ENCODE measurements at places on chromosomes 6 and 20.

DNA sequence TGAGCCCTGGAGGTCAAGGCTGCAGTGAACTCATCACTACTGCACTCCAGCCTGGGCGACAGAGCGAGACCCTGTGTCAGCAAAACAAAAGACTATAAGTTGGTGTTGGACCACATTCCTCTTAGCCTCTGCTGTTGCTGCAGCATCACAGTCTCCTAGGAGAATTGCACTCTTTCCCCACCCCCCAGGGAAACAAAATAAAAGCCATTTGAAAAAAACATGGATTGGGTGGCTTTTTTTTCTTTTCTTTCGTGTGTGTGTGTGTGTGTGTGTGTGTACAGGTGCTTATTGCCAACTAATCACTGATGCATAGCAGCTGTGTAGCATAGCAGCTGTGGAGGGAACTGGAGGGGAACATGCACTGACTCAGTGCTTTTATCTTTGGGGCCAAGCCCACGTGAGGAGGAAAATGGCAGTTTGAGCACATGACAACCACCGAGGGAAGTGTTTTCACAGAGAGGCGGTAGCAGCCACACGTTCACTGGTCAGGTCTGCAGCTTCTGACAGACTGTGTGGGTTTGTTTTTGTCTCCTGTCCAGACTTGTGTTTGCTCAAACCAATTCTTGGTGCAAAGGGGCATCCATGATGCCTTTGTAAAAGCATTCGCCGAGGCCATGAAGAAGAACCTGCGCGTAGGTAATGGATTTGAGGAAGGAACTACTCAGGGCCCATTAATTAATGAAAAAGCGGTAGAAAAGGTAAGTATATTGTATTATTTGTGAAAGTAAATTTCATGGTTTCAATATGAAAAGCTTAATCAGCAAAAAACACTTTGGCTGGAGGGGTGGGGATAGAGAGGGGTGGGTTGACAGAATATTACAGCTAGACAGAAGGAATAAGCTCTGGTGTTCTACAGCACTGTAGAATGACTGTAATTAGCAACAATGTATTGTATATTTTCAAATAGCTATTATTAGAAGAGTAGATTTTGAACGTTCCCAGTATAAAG is 27.7 kb downstream of the ALDH5A1 start:
- DNase-seq = no peak

DNA sequence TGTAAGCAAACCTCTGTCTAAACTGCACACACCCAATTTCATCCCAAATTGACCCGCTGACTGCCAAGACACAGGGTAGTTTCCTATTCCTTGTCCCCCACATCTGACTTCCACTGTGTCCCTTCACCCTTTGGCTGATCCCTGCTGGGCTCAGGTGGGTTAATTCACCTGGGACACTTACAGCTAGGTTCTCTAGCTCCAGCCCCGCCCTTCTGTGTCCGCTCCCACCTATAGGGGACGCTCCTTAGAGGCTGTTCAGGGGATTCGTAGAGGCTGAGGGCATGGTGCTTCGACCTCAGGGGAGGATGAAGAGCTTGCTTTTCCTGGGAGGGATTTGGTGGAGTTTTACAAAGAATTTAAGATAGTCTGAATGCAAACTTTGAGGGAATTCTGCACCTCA is 4.0 kb upstream of the CD93 start:
- DNase-seq = no peak

DNA sequence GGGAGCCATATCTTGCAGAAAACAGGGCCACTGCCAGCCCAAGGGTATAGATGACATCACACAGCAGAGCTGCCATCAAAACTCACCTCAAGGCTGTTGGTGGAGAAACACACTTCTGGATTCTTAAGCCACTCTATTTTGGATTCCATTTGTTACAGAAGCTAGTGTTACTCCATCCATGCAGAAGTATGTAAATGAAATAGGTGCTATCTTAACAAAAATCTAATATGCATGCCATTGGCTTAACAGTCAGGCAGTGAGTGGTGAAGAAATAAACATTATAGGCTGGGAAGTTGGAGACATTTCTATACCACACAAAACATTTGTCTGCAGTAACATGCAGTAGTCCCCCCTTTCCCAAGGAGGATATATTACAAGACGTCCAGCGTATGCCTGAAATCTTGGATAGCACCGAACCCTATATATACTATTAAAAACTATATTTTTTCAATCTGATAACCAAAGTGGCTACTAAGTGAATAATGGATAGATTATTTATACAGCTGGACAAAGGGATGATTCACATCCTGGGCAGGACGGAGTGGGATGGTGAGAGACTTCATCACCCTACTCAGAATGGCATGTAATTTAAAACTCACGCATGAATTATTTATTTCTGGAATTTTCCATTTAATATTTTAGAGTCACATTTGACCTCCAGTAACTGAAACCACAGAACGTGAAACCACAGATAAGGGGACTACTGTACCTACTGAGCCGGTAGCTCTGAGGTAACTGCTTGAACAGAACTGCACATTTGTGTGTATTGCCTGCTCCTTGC is 160.0 kb upstream of the PLN start:
- DNase-seq = no peak

- no peak for DNase-seq
Measured at GRCh38 chr20:6768228-6769140, 998 bp downstream of the BMP2 start.

DNA sequence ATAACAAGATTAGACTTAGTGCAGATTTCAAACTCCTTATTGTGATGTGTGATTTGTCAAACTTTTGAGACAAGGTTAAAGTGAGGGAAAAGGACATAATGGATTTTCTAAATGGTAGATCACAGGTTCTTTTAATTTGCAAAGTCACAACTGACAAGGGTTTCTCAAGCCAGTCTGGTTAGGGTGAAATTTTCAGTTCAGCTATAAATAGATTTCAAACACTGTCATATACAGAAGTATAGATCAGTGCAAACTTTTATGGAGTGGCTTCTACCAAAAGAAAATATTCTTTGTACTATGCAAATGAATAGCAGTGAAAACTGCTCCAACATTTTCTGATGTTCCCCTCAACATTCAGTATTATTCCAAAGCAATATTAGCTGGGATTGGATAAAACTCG is 337.1 kb upstream of the MAN1A1 start:
- no peak for DNase-seq

GRCh38 chr6:41974281-41974825 is 32.7 kb upstream of the CCND3 start:
- DNase-seq = no peak

DNA sequence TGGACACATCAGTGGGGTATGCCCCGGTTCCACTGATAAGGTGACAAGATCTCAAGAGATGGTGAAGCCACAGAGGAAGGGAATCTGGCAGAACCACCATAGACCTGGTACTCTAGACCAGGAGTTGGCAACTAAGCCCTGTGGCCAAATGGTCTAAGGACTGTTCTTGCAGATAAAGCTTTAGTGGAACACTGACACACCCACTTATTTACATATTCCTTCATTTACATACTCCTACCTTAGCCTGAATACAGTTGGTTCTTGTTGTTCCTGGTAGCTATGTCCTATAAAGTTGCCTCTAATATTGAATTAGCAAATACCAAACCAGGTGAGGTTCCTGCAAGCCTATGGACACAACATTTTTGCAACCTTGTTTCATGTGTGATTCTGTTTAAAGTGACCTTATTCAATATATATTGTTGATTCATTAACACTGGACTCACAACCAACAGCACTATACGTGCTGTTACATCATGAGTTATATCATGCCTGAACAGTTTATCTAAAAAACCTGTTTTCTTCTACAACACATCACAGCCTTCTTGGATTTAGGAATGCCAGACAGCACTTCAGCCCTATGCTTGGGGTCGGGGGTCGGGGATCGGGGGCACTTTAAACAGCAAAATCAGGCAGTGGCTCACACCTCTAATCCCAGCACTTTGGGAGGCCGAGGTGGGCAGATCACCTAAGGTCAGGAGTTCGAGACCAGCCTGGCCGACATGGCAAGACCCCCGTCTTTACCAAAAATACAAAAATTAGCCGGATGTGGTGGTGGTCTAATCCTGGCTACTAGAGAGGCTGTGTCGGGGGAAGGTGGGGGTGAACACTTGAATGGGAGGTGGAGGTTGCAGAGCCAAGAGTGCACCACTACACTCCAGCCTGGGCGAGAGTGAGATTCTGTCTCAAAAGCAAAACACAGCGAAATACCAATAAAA is 2.5 kb downstream of the CCDC167 start:
- no peak for DNase-seq

GRCh38 chr6:68082086-68082485 is 553.0 kb upstream of the ADGRB3 start:
- no peak for DNase-seq

DNA sequence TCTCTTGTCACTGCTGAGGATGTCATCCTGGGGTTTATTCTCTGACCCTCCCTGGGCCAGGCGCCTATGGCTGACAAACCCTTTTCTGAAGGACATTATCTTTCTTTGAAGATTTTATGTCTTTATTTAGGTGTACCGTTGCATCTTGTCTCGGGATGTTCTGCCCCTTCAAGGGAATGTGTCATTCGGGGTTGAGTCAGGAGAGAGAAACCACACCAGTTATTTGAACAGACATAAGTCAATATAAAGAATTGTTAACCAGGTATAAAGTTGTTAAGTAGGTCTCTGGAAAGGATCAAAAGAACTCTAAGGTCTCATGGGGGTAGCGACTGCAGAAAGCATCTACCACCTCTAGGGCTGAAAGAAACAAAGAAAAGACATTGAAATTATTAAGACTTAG is 8.2 kb upstream of the ELMO2 start:
- no peak for DNase-seq

GRCh38 chr20:52779125-52779524 is 193.0 kb upstream of the TSHZ2 start:
- DNase-seq = no peak

DNA sequence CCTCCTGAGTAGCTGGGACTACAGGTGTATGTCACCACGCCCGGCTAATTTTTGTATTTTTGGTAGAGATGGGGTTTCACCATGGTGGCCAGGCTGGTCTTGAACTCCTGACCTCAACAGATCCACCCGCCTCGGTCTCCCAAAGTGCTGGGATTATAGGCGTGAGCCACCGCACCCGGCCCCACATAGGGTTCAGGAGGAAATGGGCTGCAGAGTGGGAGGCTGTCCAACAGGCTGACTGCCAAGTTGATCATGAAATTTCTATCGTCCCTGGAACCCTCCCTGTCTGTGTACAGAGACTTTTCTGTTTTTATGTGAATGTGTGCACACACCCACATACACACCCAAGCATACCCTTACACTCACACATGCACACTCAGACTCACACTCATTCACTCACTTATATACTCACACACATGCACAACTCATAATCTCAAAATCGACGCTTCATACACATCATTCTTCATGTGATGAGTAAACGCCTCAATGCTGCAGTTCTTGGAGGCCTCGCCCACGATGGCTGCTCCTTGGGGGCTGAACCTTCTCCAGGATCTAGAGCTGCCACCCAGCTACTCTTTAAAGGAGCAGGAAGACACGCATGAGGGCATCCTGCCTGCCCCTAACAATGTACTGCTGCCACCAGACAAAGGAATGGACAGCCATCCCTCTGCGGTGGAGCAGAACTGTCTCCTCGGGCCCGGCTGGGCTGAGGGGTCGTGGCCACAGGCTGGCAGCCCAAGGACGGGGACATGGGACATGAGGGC is 35.6 kb downstream of the SUN5 start:
- peak; percentile 73 for DNase-seq

- peak; percentile 86 for DNase-seq
Measured at GRCh38 chr6:26327450-26328264, 37.3 kb upstream of the BTN3A2 start.

DNA sequence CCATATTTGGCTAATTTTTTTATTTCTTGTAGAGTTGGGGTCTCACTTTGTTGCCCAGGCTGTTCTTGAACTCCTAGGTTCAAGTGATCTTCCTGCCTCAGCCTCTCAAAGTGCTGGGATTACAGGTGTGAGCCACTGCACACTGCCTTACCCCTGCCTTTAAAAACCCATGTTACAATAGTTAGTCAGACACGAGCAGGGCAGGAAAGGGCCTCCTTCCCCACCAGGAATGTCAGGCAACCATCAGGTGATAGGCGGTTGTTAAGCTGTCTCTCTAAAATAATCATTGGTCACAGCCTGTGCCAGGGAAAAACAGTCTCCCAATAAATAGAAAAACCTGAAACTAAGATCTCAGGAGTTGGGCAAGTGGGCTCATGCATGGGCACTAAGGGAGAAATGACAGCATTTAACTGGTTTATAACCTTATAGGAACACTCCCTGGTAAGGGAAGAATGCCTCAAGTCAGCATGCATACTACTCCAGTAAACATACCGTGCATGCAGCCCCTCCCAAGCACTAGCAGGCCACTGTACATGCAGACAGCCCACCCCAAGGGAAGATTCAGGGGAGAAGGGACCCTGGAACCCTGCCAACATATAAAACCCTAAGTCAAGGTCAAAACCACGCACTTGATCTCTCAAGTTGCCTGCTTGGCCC is 8.4 kb downstream of the OR2H2 start:
- DNase-seq = no peak

DNA sequence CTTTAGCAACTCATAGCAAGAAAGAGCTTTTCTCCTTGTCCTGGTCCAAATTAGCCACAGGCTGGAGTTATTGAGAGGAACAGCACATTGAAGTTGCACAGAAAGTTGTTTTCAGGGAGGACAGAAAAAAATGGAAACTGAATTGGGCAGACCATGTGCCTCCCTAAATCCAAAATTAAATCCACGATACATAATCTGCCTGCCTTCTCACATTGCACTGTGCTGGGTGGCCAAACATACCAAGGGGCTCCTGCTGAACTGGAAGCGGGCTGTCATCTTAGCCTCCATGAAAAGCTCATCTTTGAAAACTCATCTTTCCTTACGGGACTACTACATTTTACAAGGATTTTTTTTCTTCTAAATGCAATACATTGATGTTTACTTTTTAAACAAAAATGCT is 59.9 kb downstream of the TNFAIP3 start:
- DNase-seq = no peak

GRCh38 chr6:40586369-40587201 is 579 bp downstream of the LRFN2 start:
- peak; percentile 28 for DNase-seq

DNA sequence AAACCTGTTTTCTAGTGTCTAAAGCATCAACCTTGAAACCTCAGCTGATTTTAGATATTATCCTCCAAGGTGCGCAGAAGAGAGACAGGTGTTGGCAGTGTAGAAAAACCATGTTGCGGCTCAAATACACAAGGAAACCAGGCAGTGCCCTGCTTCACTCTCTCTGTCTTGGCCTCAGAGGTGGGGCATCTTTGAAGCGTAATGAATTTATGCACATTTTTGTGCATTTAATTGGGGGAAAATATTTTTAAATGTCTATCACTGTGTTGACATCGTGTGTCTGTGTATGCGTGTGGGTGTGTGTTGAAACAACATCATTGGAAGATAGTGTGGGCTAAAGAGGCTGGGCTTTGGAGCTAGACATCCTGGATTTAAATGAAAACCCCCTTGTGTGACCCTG is 334.0 kb upstream of the CHD6 start:
- DNase-seq = no peak

DNA sequence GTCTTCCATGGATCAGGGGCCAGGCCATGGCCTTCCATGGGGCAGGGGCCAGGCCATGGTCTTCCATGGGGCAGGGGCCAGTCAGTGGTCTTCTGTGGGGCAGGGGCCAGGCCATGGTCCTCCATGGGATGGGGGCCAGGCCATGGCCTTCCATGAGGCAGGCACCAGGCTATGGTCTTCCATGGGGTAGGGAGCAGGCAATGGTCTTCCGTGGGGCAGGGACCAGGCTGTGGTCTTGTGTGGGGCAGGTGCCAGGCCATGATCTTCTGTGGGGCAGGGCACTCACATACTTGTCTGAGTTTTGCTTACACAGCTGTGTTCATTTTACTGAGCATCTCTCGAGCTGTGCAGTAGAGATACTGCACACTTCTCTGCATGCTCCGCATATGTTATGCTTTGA is 57.3 kb upstream of the THBS2 start:
- no peak for DNase-seq

- no peak for DNase-seq
Measured at GRCh38 chr6:73873081-73873480, 177.1 kb downstream of the CD109 start.
